ENCODE measurements at places on chromosomes 4 and X. TPM values are rescaled to one million over a fixed set of nuclear protein-coding genes. Genes with fewer than 3 reads are reported as not detected.

DNA sequence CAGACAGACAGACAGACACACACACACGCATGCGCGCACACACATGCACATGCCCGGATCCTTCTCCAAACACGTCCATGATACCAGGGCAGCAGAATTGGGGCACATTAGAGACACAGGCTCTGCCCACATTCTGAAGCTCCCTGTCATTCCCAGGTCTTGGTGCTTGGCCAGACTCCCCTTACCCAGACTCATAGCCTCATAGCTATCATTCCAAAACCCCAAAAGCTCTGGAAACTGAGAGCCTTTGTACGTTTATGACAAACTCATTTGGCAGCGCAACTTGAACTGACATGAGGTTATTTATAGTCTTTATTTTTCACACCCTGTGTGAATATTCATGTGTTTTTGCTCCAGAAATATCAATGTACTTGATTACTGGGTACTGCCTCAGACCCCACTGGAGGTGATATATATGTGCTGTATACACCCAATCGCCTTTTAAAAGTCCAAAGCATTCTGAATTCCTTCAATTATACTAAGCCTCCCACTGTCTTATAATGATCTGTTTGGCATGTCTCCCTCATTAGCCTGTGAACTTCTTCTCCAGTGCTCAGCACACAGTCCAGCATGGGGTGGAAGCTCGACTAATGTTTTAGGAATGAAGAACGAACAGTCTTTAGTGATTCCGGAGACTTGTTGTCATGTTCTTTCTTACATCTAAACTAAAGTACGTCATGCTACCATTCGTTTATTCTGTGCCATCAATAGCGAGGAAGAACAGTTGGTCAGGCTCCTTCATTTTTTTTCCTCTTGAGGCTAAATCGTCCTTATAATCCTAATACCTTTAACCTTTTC, 45.0 kb downstream of the RTL9 start:
- no peak for DNase-seq
- no peaks in the 10 kb centered on the region for H3K36me3 ChIP-seq
- no peaks in the 10 kb centered on the region for H3K27me3 ChIP-seq
- no peak overlapping the region for H3K4me3 ChIP-seq

The PDZD4 gene
- 1.9 TPM for total RNA-seq

The USP53 gene
- 39.2 TPM for total RNA-seq

DNA sequence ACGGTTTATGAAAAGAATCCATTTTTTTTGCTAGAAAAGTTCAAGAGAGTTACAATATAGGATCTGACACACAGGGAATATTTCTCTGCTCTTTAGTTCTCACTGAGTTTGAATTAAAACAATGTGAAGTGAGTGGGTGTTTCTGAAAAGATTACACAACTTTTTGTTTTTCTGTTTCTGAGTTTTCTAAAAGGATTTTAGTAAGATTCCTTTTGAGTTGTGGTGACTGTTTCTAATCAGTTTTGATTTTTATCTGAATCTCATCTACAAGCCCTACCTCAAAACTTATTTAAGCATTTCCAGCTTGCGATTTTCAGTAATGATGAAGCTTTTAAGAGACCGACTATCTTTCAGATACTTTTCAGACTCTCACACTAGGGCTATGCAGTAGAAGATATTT, 141.7 kb downstream of the GPAT3 start:
- no peaks in the 10 kb centered on the region for H3K36me3 ChIP-seq
- no peak for DNase-seq
- H3K27ac ChIP-seq = no peak overlapping the region
- no peaks in the 10 kb centered on the region for H3K27me3 ChIP-seq
- H3K4me1 ChIP-seq = no peaks in the 10 kb centered on the region

DNA sequence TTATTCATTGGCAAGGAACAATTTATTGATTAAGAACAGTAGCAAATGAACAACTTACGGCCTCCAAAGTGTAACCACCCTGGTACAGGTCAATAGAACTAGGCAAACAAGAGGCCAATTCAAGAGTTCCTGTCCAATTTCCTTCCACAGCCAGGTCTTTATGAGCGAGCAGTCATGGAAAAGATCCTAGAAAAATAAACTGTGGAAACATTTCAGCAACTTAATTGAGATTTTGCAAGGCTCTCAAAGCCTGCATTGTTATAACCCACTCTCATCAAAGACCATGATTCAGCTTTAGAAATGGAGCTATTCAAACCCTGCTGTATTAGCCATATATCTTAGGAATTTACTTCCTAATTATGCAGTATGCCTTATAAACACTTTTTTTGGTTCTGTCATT, 43.6 kb downstream of the UNC5C start:
- no peak overlapping the region for H3K4me3 ChIP-seq
- H3K36me3 ChIP-seq = no peaks in the 10 kb centered on the region
- no peak for DNase-seq

GRCh38 chr4:41145571-41146078, 68.7 kb downstream of the APBB2 start:
- H3K4me1 ChIP-seq = peaks cover 59% of the 10 kb centered on the region
- H3K27ac ChIP-seq = peak overlapping the region; percentile 41
- no peak overlapping the region for H3K4me3 ChIP-seq

The KLB gene
- total RNA-seq = not detected

DNA sequence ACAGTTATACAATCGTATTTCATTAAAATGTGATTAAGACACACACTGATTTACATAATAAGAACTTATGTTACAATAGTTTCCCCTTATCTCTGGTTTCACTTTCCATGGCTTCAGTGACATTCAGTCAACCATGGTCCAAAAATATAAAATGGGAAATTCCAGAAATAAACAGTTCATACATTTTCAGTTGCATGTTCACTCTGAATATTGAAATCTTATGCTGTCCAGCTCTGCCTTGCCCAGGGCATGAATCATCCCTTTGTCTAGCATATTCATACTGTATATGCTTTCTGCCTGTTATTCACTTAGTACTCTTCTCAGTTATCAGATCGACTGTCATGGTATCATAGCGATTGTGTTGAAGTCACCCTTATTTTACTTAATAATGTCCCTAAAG, 173.8 kb upstream of the DCAF12L2 start:
- no peak for DNase-seq
- no peak overlapping the region for H3K4me3 ChIP-seq
- no peak overlapping the region for H3K27ac ChIP-seq
- no peaks in the 10 kb centered on the region for H3K4me1 ChIP-seq
- no peaks in the 10 kb centered on the region for H3K27me3 ChIP-seq
- no peaks in the 10 kb centered on the region for H3K36me3 ChIP-seq

The P2RY4 gene
- total RNA-seq = not detected

The HMX1 gene
- total RNA-seq = not detected

DNA sequence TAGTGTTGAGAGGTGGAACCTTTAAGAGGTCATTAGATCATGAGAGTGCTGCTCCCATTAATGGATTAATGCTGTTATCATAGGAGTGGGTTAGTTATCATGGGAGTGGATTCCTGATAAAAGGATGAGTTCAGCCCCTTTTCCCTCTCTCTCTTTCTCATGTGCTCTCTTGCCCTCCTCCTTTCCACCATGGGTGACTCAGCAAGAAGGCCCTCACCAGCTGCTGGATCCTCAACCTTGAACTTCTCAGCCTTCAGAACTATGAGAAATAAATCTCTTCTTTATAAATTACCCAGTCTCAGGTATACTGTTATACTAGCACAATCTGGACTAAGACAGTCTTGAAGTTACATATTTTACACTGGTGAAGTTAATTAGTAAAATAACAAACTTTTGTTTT, 10.0 kb upstream of the CDKL5 start:
- H3K4me1 ChIP-seq = no peaks in the 10 kb centered on the region
- no peaks in the 10 kb centered on the region for H3K36me3 ChIP-seq
- no peak overlapping the region for H3K27ac ChIP-seq
- no peak overlapping the region for H3K4me3 ChIP-seq
- H3K27me3 ChIP-seq = no peaks in the 10 kb centered on the region
- DNase-seq = no peak

DNA sequence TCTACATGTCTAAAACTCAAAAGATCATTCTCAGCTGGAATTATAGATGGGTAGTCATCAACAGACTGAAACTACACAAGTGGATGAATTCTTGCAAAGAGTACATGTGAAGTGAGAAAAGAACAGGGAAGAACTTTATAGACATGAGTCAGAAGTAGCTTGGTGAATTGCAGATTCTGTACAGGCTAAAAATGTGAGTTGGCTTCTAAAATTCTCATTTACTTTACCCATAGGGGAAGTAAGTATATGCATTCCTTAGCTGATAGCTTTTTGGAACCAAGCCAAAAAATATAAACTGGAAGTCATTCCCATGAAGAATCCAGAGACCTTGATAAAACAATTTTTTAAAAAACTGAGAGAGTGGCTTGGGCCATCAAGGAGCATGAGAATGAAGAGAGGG, 584.2 kb upstream of the FTHL17 start:
- no peak overlapping the region for H3K27ac ChIP-seq
- H3K4me3 ChIP-seq = no peak overlapping the region
- DNase-seq = no peak
- no peaks in the 10 kb centered on the region for H3K27me3 ChIP-seq
- no peaks in the 10 kb centered on the region for H3K4me1 ChIP-seq
- H3K36me3 ChIP-seq = no peaks in the 10 kb centered on the region

The ETNPPL gene
- 18.4 TPM for total RNA-seq

GRCh38 chr4:53003959-53004358, 141.8 kb downstream of the RASL11B start:
- H3K4me3 ChIP-seq = no peak overlapping the region
- H3K4me1 ChIP-seq = peaks cover 12% of the 10 kb centered on the region
- H3K36me3 ChIP-seq = no peaks in the 10 kb centered on the region

The FREM3 gene
- not detected for total RNA-seq

- DNase-seq = no peak
- no peaks in the 10 kb centered on the region for H3K36me3 ChIP-seq
- H3K4me3 ChIP-seq = peak overlapping the region; percentile 74
- peaks cover 48% of the 10 kb centered on the region for H3K4me1 ChIP-seq
- peak overlapping the region; percentile 86 for H3K27ac ChIP-seq
Measured at GRCh38 chrX:10016519-10017132, 49.5 kb downstream of the CLDN34 start.

- no peaks in the 10 kb centered on the region for H3K27me3 ChIP-seq
- H3K27ac ChIP-seq = no peak overlapping the region
- no peaks in the 10 kb centered on the region for H3K4me1 ChIP-seq
- no peaks in the 10 kb centered on the region for H3K36me3 ChIP-seq
- DNase-seq = no peak
Measured at GRCh38 chr4:40523581-40523980, 106.1 kb downstream of the RBM47 start.

The HSD17B13 gene
- total RNA-seq = 0.27 TPM

The BBS12 gene
- total RNA-seq = 3.3 TPM

GRCh38 chrX:69179380-69179911, 14.2 kb upstream of the PJA1 start:
- H3K36me3 ChIP-seq = no peaks in the 10 kb centered on the region
- H3K27ac ChIP-seq = no peak overlapping the region
- H3K4me3 ChIP-seq = no peak overlapping the region
- H3K4me1 ChIP-seq = no peaks in the 10 kb centered on the region
- peaks cover 53% of the 10 kb centered on the region for H3K27me3 ChIP-seq
- DNase-seq = no peak

The TAPT1 gene
- total RNA-seq = 44.8 TPM

DNA sequence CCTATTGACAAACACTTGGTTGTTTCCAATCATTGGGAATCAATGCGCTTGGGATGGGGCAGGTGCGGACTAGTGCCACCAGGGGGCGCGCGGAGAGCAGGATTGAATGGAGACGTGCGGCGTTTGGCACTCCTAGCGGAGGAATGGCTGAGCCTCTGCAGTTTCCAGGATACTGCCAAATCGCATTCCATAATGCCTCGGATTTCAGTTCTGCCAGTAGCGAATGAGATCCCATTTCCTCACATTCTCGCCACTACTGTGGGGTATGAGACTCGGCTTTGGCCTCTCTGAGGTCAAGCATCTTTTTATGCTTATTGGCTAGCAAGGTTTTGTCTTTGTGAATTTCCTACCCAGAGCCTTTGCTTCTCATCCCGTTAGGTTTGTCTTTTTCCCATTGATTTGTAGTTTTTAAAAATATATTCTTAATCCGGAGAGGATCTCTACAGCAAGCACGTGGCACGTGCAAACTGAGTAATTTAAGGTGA, 28.7 kb downstream of the CLDN34 start:
- H3K36me3 ChIP-seq = no peaks in the 10 kb centered on the region
- no peak overlapping the region for H3K27ac ChIP-seq
- no peaks in the 10 kb centered on the region for H3K27me3 ChIP-seq

The F8 gene
- total RNA-seq = 25.8 TPM

The PITX2 gene
- total RNA-seq = not detected

DNA sequence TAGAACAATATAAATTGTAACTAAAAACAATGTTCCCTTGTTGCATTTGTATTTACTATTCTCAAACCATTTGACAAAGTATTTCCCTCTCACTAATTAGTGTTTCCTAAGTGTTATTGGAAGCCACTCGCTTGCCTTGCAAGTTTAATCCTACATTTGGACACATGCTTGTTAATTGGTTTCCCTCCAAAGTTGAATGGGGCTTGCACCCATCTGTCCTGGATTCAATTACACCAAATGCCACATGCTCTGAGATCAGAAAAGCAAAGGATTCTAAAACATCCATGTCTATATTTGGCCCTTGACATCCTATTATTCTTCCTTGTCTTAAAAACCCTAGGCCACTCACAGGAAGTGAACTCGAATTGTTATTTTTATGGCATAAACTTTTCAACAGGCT, 146.6 kb downstream of the AMELX start:
- no peaks in the 10 kb centered on the region for H3K27me3 ChIP-seq
- no peak for DNase-seq
- no peak overlapping the region for H3K4me3 ChIP-seq
- no peaks in the 10 kb centered on the region for H3K4me1 ChIP-seq
- no peak overlapping the region for H3K27ac ChIP-seq
- H3K36me3 ChIP-seq = no peaks in the 10 kb centered on the region

- H3K4me1 ChIP-seq = peaks cover 15% of the 10 kb centered on the region
- H3K4me3 ChIP-seq = no peak overlapping the region
- H3K27me3 ChIP-seq = no peaks in the 10 kb centered on the region
- H3K36me3 ChIP-seq = no peaks in the 10 kb centered on the region
Measured at GRCh38 chrX:129961180-129962083, 21.0 kb upstream of the BCORL1 start.

DNA sequence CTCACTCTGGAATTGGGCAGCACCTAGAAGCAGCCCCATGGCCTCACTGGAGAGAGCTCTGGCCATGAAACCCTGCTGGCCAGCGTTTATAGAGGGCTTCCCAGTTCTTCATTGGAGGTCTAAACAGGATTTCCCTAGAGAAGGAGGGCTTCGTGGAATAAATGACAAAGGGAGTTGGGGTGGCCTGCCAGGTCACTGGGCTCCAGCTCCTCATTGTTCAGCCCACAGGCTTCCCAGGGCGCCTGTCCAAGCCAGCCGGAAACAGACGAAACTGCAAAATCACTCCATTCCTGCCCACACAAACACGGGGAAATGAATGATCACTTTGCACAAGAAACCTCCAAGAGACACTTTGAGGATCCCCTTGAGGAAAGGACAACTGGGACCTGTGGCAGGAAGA, 189.7 kb downstream of the TSPAN5 start:
- DNase-seq = peak; percentile 28
- no peaks in the 10 kb centered on the region for H3K27me3 ChIP-seq
- H3K36me3 ChIP-seq = no peaks in the 10 kb centered on the region
- no peaks in the 10 kb centered on the region for H3K4me1 ChIP-seq
- H3K27ac ChIP-seq = no peak overlapping the region

- no peaks in the 10 kb centered on the region for H3K36me3 ChIP-seq
- no peaks in the 10 kb centered on the region for H3K27me3 ChIP-seq
- no peak overlapping the region for H3K27ac ChIP-seq
- DNase-seq = no peak
Measured at GRCh38 chr4:135207531-135207930, 1005.9 kb upstream of the PABPC4L start.
